ENCODE measurements at places on chromosomes 11 and 22.

- DNase-seq = no peak
Observed at GRCh38 chr11:126444072-126444471, 88.6 kb downstream of the ST3GAL4 start.

DNA sequence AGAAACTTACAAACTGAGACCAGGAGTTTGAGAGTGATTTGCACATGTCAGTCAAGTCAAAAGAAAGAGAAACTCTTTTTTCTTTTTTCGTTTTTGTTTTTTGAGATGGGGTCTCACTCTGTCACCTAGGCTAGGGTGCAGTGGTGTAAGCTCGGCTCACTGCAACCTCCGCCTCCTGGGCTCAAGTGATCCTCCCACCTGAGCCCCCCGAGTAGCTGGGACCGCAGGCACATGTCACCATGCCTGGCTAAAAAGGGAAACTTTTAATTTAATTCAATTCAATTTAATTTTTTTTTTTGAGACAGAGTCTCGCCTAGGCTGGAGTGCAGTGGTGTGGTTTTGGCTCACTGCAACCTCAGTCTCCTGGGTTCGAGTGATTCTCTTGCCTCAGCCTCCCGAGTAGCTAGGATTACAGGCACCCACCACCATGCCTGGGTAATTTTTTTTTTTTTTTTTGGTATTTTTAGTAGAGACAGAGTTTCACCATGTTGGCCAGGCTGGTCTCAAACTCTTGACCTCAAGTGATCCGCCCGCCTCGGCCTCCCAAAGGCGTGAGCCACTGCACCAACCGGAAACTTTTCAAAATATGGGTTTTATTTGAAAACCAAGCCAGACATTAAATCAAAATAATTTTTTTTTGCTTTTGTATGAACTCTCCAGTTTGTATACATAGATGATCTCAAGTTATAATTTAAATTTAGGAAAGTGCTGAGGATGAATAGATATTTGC is 9.9 kb downstream of the UCP3 start:
- no peak for DNase-seq

GRCh38 chr11:28674433-28675103 is 566.4 kb downstream of the METTL15 start:
- no peak for DNase-seq

- no peak for DNase-seq
Observed at GRCh38 chr11:80024119-80024518, 583.3 kb upstream of the TENM4 start.

- no peak for DNase-seq
Observed at GRCh38 chr11:65113839-65114238, 2.2 kb downstream of the TM7SF2 start.

GRCh38 chr11:15903246-15903645 is 453.1 kb downstream of the SOX6 start:
- DNase-seq = no peak

GRCh38 chr11:34161812-34162492 is 56.5 kb downstream of the NAT10 start:
- no peak for DNase-seq

DNA sequence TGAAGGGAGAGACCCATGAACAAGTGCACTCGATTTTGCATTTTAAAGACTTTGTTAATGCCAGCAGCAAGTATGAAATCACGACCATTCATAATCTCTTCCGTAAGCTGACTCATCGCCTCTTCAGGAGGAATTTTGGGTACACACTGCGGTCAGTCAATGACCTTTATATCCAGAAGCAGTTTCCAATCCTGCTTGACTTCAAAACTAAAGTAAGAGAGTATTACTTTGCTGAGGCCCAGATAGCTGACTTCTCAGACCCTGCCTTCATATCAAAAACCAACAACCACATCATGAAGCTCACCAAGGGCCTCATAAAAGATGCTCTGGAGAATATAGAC is 5.9 kb downstream of the SERPIND1 start:
- no peak for DNase-seq
